Heart left ventricle (tissue), 16 donors: ENCODE measurements at places on chromosomes 4 and X. TPM values are rescaled to one million over a fixed set of nuclear protein-coding genes. Genes with fewer than 3 reads are reported as not detected.

FAAH2 gene
- total RNA-seq: 0.24 TPM

COMMD8 gene
- total RNA-seq: 20.6 TPM

SRPX gene
- 42.7 TPM for total RNA-seq

CA5B gene
- 3.8 TPM for total RNA-seq

DUSP21 gene
- not detected for total RNA-seq

GPC3 gene
- total RNA-seq: 3.2 TPM

AADAT gene
- 1.5 TPM for total RNA-seq

MRPS18C gene
- 51.7 TPM for total RNA-seq

ZNF827 gene
- 16.3 TPM for total RNA-seq

DNA sequence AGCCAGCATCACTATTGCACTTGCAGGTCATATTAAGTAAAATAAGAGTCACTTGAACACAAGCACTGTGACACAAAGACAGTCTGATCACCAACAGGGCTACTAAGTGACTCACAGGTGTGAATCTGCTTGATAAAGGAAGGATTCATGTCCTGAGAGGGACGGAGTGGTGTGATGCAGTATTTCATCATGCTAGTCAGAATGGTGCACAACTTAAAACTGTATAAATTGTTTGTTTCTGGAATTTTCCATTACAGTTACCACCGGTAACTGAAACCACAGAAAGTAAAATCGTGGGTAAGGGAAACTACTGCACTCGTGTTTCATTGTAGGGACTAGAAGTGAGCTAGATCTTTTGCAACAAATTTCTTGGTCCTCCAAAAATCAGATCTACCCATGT is 109.7 kb downstream of the ELOVL6 start:
- DNase-seq: no peak

- DNase-seq: no peak
Observed at GRCh38 chr4:39689970-39690369, 8.0 kb upstream of the UBE2K start.

DNA sequence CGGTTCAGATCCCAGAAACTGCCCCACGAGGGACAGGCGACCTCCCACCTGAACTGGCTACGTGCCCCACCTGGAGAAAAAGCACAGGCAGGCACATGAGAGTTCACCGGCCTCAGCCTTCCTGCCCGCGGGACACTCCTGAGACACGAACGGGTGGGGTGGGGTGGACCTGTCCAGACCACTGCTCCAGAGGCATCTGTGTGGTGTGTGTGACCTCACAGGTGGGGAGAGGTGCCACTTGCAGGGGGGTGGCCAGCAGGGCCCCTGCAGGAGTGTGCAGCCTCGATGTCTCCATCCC is 18.5 kb downstream of the NELFA start:
- DNase-seq: no peak

DNA sequence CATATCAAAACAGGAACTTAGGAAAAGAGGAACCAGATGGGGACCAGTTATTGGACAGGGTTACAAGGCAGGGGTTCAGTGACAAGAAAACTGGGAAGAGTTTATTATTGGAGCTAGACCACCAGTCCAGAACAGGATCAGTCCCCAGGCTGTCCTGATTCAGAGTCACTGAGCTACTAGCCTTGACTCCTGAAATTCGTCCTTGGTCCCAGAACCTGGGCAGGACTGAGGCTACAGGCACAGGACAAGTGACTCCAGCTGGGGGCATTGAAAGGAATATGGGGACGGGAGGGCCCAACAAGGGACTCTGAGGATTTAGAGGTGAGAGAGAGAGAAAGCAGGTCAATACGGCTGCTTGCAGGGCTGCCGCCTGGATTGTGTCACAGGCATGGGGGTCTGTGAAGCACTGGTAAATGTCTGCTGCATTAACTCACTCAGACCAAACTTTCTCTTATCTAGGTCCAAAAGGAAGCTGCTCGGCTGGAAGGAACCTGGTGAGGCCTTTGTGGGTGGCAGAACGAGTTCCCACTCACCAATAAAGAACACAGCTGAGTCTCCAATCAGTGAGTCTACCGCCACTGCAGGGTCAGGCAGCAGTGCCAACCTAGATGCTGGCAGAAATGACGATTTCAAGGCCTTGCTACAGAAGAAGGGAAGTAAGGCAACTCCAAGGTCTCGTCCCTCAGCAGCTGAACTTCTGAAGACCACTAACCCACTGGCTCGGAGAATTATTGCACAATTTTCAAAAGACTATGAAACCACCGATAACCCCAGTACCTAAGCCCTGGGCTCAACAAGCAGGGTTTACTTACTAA is 11.3 kb upstream of the RTL5 start:
- no peak for DNase-seq

DNA sequence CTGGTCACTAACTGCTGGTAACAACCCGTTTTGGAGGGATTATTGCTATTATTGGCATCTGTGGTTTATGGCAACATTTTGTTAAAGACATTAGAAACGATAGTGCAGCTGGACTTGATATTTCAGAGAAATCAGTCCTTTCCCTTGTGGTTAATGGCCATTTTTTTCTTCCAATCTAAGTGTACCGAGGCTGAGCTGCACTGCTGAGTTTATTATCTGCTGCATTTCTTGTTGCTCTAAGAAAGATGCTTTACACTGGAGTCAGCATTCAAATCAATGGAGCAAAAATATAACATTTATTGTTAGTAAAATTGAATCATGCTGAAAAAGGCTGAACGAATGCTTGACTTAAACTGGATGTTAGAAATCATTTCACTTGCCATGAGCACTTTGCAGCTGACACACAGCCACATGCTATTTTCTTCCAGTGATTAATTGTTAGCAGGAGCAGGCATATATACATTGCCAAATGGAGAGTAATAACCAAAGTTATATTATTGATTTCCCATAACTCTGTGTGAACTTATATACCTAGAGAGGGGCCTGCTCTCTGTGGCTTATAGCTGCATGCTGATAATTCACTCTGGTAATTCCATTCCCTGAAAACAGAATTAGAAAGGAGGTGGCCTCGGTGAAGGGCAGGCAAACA is 66.5 kb upstream of the TTC29 start:
- DNase-seq: no peak

- no peak for DNase-seq
Observed at GRCh38 chrX:8033175-8033574, 106.0 kb upstream of the PNPLA4 start.

- DNase-seq: no peak
Observed at GRCh38 chr4:130563889-130564418, 1468.0 kb downstream of the C4orf33 start.

GRCh38 chrX:137031039-137031438 is 2.8 kb downstream of the GPR101 start:
- DNase-seq: no peak

GRCh38 chr4:189787216-189788031 is 153.2 kb upstream of the FRG1 start:
- DNase-seq: no peak

- DNase-seq: no peak
Observed at GRCh38 chr4:165203541-165204461, 3.6 kb upstream of the KLHL2 start.

GRCh38 chr4:136103616-136104015 is 1428.7 kb downstream of the PCDH18 start:
- no peak for DNase-seq
